ENCODE measurements at places on chromosomes 5 and 9. TPM values are rescaled to one million over a fixed set of nuclear protein-coding genes. Genes with fewer than 3 reads are reported as not detected.
A peak's percentile ranks its signal among the peaks of the same experiment; 100 is the strongest.

GRCh38 chr9:99606957-99607356 is 214.7 kb upstream of the NR4A3 start:
- no peaks in the 10 kb centered on the region for H3K27me3 ChIP-seq
- no peaks in the 10 kb centered on the region for H3K4me1 ChIP-seq
- no peak overlapping the region for H3K4me3 ChIP-seq
- DNase-seq: no peak
- no peak overlapping the region for H3K27ac ChIP-seq

Gene ODF2
- 64.2 TPM for total RNA-seq

Gene PLAA
- total RNA-seq: 41.8 TPM

Gene IL7R
- 289 TPM for total RNA-seq

- no peak overlapping the region for H3K27ac ChIP-seq
- no peaks in the 10 kb centered on the region for H3K4me1 ChIP-seq
- no peak overlapping the region for H3K4me3 ChIP-seq
Observed at GRCh38 chr5:137834498-137835049, 33.1 kb upstream of the MYOT start.

DNA sequence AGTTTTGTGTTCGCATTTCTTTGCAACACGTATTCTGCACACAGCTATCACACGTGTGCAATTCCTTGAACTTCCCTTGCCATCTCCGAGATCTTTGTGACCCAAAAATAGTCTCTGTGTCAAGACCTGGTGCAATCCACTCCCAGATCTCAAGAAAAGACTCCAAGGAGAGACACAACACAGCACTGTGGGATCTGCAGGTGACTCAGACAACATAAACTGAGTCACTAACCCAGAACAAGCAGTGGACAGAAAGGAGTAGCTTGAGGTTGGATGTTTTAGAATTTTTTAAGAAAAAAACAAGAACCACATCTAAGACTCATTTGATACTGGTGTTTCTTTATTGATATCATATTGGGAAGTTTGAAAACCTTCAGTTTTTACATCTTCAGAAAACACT is 396.9 kb downstream of the AGTPBP1 start:
- no peaks in the 10 kb centered on the region for H3K36me3 ChIP-seq
- no peak for DNase-seq
- H3K27ac ChIP-seq: no peak overlapping the region
- no peaks in the 10 kb centered on the region for H3K27me3 ChIP-seq
- H3K4me1 ChIP-seq: no peaks in the 10 kb centered on the region
- H3K4me3 ChIP-seq: no peak overlapping the region

DNA sequence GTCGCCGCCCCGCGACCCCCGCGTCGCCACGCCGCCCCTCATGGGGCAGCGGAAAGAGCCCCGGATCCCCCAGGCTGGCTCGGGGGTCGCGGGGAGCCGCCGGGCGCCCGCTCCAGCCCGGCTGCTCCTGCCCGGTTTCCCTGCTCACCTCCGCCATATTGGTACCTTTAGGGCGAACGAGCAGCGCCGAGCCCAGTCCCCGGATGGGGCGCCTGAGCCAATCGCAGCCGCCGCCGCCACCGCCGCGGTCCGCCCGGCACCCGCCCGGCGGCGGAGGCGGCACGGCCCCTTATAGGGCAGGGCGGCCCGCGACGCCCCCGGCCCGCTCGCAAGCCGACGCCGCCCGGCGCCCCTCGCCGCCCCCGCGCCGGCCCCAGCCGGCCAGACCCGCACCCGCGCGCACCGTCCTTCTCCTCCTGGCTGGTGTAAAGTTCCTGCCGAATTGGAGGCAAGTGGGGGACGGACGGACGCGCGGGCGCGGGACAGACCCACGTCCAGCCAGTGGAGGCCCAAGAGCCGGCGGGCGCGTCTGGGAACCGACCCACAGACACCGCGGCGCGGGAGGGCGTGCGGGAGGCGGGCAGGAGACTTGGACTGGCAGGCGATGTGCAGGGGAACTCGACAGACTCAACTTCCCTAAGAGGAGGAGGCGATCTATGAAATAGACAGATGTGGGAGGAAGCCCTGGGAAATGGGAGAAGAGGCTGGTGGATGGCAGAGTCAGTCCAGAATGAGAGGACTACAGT is at the start of gene MIER3:
Gene MIER3, minus strand, starts transcription at position 178 of the 746 bp plus-strand sequence. Its CDS starts 21 bp downstream, at position 157.
- peak; percentile 75 for DNase-seq
- H3K27ac ChIP-seq: peak within 1 kb of the TSS; percentile 28
- peak within 1 kb of the TSS; percentile 74 for H3K4me3 ChIP-seq
- peaks cover 17% of the 10 kb centered on the region for H3K27me3 ChIP-seq
- H3K36me3 ChIP-seq: no peaks in the 10 kb centered on the region

DNA sequence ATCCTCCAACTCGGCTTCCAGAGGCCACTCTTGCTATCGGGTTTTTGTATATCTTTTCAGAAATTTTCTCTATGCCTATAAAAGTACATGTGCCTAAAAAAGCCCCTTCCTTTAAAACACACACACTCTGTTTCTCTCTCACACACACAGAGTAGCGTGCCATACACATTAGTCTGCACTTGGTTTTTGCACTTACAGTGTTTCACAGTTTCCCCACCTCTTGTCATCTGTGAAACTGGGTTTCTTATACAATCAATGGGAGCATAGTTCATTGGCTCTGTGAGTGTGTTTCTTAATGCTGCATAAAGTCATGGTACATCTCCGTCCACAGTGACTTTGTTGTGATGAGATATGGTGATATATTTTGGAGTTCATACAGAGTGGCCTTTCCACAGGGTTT is 664 bp upstream of the IGFBPL1 start:
- H3K4me3 ChIP-seq: no peak overlapping the region
- DNase-seq: no peak
- H3K36me3 ChIP-seq: no peaks in the 10 kb centered on the region
- no peaks in the 10 kb centered on the region for H3K27me3 ChIP-seq
- no peak overlapping the region for H3K27ac ChIP-seq

DNA sequence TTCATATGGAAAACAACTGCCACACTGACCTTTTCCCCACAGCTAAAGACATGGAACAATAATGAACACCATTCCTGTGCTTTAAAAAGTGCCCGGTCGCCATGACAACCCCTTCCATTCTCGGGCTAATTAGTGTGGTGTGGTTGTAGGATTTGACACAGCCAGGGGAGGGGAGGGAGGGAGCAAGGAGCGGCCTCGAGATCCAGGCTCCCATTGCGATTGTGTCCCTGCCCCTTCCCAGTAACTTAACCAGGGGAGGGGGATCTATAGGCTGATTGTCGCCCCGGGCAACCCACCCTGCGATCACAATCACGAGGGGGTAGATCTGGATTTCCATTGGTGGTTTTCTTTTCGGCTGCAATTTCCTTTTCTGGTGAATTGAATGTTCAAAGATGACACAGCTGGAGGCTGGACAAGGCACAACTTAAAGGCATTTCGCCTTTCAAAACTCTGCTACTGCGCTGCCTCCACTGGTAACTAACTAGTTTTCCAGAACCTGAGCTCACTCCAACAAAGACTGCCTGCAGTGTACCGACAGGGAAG is 96.7 kb upstream of the RETREG1 start:
- no peaks in the 10 kb centered on the region for H3K27me3 ChIP-seq
- H3K4me3 ChIP-seq: no peak overlapping the region
- H3K27ac ChIP-seq: no peak overlapping the region
- H3K36me3 ChIP-seq: no peaks in the 10 kb centered on the region
